Mesenchymal stem cell (in vitro differentiated cells and primary cell): ENCODE measurements at places on chromosomes 3 and 15.
A peak's percentile ranks its signal among the peaks of the same experiment; 100 is the strongest.

DNA sequence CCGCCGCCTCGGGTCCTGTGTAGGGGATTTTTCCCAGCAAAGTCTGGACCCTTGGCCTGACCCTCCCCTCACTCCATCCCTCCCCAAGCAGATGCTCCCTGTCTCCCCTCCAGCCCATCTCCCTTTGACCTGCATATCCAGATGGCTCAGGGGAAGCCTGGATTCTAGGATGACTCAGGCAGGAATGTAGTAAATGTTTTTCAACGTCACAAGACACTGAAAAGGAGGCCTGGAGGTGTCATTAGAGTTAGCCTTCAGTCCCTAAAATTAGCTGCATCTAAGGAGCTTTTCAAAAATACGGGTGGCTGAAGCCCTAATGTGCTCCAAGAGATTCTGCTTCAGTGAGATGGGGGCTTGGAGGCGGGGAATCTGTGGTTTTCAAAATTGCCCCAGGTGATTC, 7.2 kb downstream of the ACAN start:
- peak; percentile 21 for DNase-seq

DNA sequence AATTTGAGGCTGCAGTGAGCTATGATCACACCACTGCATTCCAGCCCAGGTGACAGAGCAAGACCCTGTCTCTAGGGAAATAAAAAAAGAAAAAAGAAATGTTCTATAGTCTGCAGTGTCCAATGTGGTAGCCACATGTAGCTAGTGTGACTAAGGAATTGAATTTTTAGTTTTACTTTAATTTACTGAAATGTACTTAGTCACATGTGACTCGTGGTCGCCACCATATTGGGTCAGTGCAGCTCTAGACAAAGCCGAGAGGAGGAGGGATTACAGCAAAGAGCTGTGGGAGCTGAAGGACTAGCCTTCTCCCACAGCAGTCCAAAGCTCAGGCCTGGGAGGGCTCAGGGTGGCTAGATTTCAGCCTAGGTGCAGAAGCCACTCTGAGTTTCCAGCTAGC, 65.9 kb upstream of the NTRK3 start:
- no peak for DNase-seq

GRCh38 chr15:99414755-99415731, 150.7 kb upstream of the MEF2A start:
- no peak for DNase-seq

GRCh38 chr3:185935465-185936272, 2.1 kb downstream of the TRA2B start:
- no peak for DNase-seq

DNA sequence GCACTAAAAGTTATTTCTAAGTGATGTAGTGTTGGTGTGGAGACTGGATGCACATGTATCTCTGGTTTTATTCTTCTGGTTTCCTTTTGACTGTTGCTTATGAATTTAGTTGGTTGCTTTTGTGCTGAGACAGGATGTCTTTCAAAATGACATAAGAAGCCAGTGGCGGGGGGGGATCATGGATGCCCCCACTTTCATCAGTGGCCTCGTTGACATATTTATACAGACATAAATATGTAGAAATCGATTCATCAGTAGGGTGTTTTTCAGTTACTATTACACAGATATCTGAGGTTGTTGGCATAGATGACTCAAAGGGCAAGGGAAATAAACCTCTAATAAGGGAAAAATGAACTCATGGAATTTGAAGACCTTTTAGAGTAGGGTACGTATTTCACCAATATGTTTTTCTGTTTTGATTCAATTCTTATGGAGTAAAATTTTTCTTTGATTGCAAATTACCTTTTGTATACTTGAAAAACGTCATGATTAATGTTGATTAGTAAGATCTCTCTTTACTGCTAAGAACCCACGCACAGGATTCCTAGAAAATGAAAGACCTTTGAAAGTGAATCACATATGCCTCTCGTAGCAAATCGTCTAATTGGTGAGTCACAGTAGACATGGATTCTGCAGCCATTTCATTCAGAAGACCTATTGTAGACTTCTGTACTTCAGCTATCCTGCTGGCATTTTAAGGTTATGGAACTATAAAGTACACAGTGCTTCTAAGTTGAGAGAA, 97.4 kb upstream of the RBMS3 start:
- DNase-seq = peak; percentile 81

DNA sequence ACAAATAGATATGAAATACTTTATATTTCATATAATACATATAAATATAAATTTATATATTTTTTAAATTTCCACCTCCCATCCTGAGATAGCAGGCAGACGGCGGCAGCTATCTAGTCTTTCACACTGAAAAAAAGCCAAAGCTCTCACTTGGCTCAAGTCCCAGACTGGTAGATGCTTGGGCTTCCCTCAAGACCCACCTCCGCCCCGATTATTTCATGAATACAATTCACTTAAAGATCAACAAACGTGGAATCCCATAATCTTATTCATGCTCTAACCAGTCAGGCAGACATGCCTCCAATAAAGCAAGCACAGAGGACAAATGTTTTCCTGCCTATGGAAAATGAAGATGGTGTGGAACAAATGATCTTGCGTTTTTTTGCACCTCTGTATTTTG, 275.9 kb upstream of the NR2F2 start:
- no peak for DNase-seq

DNA sequence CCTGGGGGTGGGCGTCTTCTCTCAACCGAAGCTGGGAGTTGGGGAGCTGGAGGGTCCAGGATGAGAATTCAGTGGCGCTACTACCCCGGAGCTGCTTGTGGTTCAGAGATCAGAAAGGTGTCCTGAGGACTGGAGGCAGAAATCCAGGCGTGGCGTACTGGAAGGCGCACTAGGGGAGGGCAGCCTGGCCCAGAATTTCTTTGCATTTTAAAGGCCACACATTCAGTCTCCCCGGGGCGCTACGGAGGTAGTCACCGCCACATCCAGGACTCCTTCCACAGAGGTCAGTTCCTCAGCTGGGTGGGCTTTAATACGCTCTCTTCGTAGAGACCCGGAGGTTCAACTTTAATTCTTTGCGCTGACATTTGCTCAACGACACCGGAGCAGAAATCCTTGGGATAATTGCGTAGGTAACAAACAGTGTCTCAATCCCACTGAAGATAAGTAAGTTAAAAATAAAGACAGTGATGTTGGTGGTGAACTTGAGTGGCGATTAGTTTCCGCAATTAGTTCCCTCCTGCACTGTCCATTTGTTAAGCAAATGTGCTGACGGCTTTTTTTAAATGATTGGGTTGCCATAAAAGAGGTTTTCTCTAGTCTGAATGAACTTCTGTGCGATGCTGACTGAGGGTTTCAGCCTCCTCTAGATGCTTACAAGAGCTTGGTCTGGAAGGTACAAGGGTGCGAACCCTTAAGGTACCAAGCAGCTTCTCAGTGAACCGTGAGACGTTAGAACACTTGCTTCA, 535 bp downstream of the MCTP2 start:
- peak; percentile 70 for DNase-seq

DNA sequence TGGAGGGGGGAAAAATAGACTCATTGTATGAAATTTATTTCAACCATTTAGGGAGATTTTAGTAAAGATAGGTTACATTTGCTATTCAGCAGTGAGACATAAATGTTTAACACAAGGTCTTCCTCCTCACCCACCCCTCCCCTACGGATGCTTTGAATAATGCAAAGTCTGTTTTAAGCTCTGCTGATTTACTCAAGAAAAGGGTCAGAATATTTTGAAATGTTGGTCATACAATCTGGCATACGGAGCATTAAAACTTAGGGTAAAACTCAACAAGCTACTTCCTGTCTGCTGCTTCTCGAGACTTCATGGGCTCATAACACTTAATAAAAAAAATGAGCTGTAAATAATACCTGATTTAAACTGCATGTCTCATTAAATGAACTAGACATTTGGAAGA, 156.3 kb downstream of the WNT5A start:
- DNase-seq = peak; percentile 70

GRCh38 chr3:53089511-53089910, 40.7 kb downstream of the RFT1 start:
- no peak for DNase-seq

DNA sequence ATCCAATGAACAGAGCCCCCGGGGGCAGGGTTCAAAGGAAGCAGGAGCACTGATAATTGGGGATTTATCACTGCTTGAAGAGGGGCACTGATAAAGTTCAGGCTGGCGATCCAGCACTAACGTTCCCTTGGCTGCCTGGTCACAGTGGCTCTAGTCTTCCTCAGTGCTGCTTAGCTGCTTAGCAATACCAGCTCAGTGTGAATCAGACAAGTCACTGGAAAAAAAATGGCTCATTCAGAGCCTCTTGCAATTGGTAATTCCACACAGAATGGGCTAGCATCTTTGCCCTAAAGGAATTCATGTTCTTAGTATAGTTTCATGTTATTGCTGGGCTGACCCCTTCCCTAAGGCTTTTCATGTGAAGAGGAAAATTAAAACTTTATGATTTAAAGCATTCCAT, 95.7 kb upstream of the SLC2A2 start:
- no peak for DNase-seq

GRCh38 chr3:175469124-175469523, 610.0 kb downstream of the NAALADL2 start:
- DNase-seq = no peak

- DNase-seq = no peak
These were observed 322.3 kb downstream of the PLCL2 start for GRCh38 chr3:17207019-17207418.

GRCh38 chr3:159458010-159458409, 530.6 kb upstream of the IL12A start:
- peak; percentile 55 for DNase-seq

GRCh38 chr3:77412584-77412983, 372.7 kb downstream of the ROBO2 start:
- no peak for DNase-seq

- DNase-seq = no peak
These were observed 6.9 kb upstream of the TOPAZ1 start for GRCh38 chr3:44234648-44235268.

GRCh38 chr15:60648928-60649679, 170.2 kb upstream of the ICE2 start:
- DNase-seq = no peak

GRCh38 chr3:112979244-112979832, 4.4 kb upstream of the CD200R1 start:
- peak; percentile 48 for DNase-seq

GRCh38 chr15:68843425-68844311, 23.0 kb upstream of the ANP32A start:
- peak; percentile 21 for DNase-seq

GRCh38 chr3:123019591-123019990, 8.0 kb downstream of the SEMA5B start:
- DNase-seq = no peak

- peak; percentile 49 for DNase-seq
These were observed 13.6 kb upstream of the COMMD2 start for GRCh38 chr3:149765762-149766334.

DNA sequence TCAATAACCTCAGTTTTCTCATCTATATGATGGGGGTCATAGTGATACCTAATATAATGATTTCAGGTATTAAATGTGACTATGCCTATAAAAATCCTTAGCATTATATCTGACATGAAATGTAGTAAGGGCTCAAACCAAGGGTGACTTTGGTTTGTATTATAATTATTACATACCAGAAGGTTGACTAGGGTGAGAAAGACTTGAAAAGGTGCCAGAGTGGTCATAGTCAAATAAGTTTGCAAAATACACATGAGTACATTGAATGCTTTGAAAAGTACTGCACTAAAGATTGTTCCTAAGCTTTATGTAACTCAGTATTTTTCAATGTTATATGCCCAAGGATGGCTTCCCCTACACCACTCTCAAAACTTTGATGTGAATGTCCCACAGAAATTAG, 297.2 kb downstream of the ARPP21 start:
- no peak for DNase-seq

- DNase-seq = peak; percentile 44
These were observed 623.5 kb upstream of the TBL1XR1 start for GRCh38 chr3:177820683-177821316.

- DNase-seq = no peak
These were observed at the start of gene OR5K3 for GRCh38 chr3:98390366-98390765. TSS of gene OR5K3 (plus strand) at chr3:98390666. CDS start at chr3:98390666, 0 bp downstream.

DNA sequence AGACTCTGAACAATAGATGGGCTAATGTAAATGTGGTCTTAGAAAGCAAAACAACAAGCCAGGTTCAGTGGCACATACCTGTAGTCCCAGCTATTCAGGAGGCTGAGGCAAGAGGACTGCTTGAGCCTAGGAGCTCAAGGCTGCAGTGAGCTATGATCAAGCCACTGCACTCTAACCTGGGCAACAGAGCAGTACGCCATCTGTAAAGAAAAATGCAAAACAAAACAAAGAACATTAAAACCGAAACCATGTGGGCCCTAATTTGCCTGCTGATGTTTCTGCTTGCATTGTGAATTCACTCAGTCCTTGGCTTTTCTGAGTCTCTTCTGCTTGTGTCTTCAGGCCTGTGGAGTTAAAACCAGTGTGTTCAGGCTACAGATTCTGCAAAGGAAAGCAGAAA, 56.7 kb downstream of the CCNL1 start:
- no peak for DNase-seq

- no peak for DNase-seq
These were observed 7.2 kb upstream of the MCF2L2 start for GRCh38 chr3:183435661-183436060.

GRCh38 chr3:47636921-47637320, 58.3 kb upstream of the CSPG5 start:
- no peak for DNase-seq

DNA sequence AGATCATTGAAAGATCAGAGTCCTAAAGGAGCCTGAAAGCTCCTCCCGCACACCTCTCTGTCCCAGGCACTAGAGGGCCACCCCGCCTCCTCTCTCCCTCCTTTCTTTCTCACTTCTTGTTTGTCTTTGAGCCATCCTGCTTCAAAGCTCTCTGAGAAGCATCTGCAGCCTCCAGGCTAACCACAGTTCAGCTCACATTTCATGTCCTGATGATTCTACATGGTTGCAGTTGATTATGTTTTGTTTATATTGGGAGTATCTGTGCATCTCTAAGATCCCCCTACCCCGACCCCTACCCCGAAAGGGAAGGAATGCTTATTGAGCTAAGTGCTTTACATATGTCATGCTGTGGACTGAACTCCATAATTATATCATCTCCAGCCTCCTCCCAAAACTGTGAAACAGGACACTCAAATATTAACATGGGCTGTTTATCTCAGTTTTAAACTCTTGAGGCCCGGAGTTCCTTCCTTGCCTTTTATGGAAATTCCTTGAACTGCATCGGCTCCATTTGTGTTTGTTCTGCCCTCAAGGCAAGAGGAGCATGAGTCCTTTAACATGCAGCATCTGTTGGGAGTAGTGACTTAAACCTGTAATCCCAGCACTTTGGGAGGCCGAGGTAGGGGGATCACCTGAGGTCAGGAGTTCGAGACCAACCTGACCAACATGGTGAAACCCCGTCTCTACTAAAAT, 30.9 kb downstream of the MGLL start:
- peak; percentile 88 for DNase-seq

- peak; percentile 94 for DNase-seq
These were observed 36.8 kb upstream of the SEC13 start for GRCh38 chr3:10357592-10358308.

GRCh38 chr15:64770626-64771025, 4.8 kb downstream of the RBPMS2 start:
- DNase-seq = no peak

GRCh38 chr3:104941785-104942184, 424.9 kb upstream of the ALCAM start:
- DNase-seq = no peak
